Calu3 (cell line): ENCODE measurements at places on chromosomes 12 and 14. TPM values are rescaled to one million over a fixed set of nuclear protein-coding genes. Genes with fewer than 3 reads are reported as not detected.

Gene TTC8
- 16.9 and 17.0 TPM in 2 replicates for total RNA-seq

Gene PRH2
- not detected in 2 replicates for total RNA-seq

Gene ADSS1
- total RNA-seq: 8.6 and 10.0 TPM in 2 replicates

Gene FGD4
- 37.4 and 38.6 TPM in 2 replicates for total RNA-seq

Gene KRT3
- total RNA-seq: not detected in 2 replicates

Gene ATP6V1D
- 45.1 and 53.3 TPM in 2 replicates for total RNA-seq

Gene STAB2
- total RNA-seq: not detected in 2 replicates

Gene CLEC4E
- not detected in 2 replicates for total RNA-seq

Gene SLC39A2
- total RNA-seq: not detected in 2 replicates

Gene LMO3
- total RNA-seq: not detected in 2 replicates

Gene SDR9C7
- total RNA-seq: not detected in 2 replicates

Gene PTPRR
- total RNA-seq: 34.3 and 39.1 TPM in 2 replicates

Gene RAD9B
- total RNA-seq: 0.80 and 1.9 TPM in 2 replicates

Gene TCL1A
- total RNA-seq: not detected in 2 replicates

Gene GAS2L3
- total RNA-seq: 116 and 132 TPM in 2 replicates
